Kidney (tissue), 22 donors: ENCODE measurements at places on chromosomes 4 and X. TPM values are rescaled to one million over a fixed set of nuclear protein-coding genes. Genes with fewer than 3 reads are reported as not detected.

DNA sequence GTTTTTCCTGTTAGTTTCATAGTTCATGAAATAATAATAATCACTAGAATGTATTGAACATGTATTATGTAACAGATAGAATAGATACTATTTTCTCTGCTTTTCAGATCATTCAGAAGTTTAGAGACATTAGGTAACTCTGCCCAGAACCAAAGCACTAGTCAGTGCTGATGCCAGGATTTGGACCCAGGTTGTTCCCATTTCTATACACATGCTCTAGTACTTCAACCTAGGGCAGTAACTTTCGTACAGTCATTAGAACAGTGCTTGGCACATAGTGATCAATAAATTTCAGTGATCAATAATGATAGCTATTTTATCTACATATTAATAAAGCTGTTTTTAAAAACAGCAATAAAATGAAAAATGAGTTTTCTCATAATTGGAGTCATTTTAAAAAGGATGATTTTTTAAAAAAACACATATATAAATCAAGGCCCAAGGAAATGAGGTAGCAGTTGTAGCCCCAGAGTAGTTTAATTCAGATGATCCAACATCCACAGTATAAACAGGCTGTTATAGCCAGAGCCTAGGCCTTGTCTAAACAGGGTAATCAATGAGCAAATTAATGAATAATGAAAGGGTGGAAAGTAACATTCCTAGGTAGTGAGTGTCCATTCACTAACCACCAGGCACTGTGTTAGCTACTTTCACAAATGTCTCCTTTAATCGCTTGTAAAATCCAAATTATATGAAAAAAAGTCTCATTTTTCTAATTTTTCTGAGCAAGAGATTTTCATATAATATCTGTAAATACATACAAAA lies 25.6 kb downstream of the TXK start:
- DNase-seq = no peak

- DNase-seq = no peak
These were observed 919.1 kb upstream of the PCDH10 start for GRCh38 chr4:132230025-132230424.

DNA sequence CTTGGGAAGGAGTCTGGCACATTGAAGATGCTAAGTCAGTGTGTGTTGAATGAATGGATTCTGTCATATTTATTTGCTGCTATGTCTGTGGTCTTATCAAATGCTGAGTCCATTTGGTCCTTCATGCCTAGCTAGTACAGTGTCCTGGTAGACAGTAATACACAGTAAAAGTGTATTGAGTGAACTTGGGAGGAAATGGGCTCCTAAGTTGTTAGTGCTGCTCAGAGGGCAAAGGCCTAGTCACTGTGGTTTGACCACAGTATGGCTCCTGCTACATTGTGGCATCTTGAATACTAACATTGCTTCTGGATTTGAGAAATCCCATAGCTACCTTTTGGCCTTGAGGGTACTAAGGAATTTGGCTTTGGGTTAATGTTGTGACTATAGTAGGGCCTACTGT lies 33.9 kb downstream of the MTM1 start:
- DNase-seq = no peak

- DNase-seq = no peak
These were observed 35.4 kb upstream of the SPP1 start for GRCh38 chr4:87939978-87940690.

DNA sequence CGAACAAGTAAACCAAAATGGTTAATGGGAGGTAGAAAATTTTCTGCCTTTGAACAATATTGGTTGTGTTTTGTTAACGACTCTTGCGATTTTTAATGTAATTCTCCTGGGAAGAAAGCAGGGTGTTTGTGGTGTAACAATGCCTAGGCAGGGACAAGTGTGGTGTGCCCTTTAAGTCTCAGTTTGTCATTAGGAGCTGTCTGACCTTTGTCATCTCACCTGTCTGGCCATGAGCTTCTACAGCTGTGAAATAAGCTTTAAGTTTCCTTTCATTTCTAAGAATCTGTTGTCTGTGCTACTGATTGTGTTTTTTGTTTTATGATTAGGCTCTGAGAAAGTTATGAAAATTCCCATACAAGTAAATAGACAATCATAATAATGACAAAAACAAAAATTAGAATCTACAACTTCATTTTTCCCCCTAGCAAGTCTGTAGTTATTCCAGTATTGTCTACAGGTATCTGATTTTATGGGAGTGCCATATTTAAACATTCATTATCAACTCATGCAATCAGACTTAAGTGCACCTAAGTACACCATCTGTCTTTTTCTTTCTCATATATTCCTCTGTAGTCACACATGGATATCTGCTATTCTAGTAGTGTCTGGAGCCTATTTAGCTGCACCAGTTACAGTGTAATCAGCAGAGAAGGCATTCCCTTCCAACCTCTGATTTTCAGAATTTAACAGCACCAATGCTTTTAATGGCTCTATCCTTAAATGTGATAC lies 203.5 kb downstream of the PPARGC1A start:
- DNase-seq = no peak

GRCh38 chr4:21046141-21046540 lies 345.9 kb downstream of the PACRGL start:
- no peak for DNase-seq

DNA sequence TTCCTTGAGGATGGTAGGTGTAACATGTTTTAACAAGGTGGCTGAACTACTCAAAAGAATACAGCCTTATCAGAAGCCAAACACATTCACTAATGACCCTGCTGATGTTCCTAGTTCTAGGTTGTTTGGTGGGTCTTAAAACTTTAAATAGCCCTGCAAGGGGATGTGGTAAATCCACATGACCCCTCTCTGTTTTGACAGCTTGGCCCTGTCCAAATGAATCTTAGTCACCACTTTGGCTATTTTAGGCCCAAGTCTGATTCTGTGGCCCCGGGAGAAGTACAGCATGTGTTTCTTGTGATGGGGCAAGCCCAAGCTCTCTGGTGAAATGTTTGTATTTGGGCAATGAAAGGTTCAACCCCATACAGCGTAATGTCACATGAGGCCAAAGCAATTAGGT lies 54.5 kb upstream of the GPR34 start:
- no peak for DNase-seq

DNA sequence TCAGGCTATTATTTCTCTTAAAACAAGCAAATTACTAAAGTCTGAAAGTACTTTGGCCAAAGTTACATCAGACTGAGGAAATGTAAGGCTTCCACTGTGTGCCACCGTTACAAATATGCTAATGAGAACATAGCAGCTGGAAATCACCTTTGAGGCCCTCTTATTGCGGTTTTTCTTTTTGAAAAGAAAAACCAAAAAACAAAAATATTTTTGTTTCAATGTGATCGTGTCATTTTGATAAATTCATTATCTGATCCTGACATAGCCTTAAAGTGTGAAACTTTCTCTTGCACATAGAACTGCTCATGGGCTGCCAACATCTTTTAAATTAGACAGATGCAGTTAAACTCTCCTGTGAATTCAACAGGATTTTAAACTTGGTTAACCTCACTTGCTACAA lies 2.8 kb upstream of the TIFA start:
- DNase-seq = no peak

Gene ODAPH
- total RNA-seq = not detected
